ENCODE measurements at places on chromosomes 2 and 18. TPM values are rescaled to one million over a fixed set of nuclear protein-coding genes. Genes with fewer than 3 reads are reported as not detected.

GRCh38 chr18:5895299-5895875 is at the start of gene TMEM200C:
TMEM200C (minus strand) TSS chr18:5895522; CDS start chr18:5892063, 3,459 bp downstream.
- no peak for DNase-seq

- DNase-seq: no peak
Observed at GRCh38 chr2:30927465-30928075, 120.3 kb upstream of the CAPN13 start.

Gene PARD6G
- 1.9 TPM for total RNA-seq

DNA sequence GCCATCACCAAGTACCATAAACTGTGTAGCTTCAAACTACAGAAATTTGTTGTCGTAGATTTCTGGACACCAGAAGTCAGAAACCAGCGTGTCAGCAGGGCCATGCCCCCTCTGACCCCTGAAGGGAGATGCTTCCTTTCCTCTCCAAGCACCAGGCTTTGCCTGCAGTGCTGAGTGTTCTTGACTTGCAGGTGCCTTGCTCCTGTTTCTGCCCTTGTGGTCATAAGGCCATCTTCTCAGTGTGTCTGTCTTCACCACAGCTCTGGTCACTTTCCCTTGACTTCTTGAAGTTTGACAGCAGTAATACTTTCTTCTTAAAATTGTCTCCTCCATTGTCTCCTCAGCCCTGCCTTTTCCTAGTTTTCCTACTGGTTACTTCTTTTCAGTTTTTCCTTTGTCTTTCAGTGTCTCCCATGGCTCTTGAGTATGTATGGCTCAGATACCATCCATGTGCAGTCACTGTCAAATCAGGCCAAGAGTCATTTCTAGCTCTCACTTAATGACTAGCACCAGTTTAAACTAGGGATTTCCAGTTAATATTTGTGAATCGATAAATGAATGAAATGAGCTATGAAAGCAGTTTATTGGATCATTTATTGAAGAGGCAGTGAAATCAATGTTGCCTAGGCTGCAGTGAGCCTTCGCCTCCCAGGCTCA is 91.2 kb upstream of the RANBP2 start:
- no peak for DNase-seq

GRCh38 chr2:50820176-50820575 is 211.8 kb downstream of the NRXN1 start:
- no peak for DNase-seq

GRCh38 chr2:73290049-73290839 is 3.1 kb downstream of the EGR4 start:
- DNase-seq: no peak

Gene ASB3
- 11.4 TPM for total RNA-seq

- DNase-seq: no peak
Observed at GRCh38 chr2:238260883-238261282, 21.0 kb upstream of the HES6 start.

Gene STK39
- 13.6 TPM for total RNA-seq

GRCh38 chr18:40469851-40470250 is 1485.2 kb upstream of the PIK3C3 start:
- no peak for DNase-seq

GRCh38 chr18:32271672-32272208 is 81.9 kb downstream of the MEP1B start:
- no peak for DNase-seq

DNA sequence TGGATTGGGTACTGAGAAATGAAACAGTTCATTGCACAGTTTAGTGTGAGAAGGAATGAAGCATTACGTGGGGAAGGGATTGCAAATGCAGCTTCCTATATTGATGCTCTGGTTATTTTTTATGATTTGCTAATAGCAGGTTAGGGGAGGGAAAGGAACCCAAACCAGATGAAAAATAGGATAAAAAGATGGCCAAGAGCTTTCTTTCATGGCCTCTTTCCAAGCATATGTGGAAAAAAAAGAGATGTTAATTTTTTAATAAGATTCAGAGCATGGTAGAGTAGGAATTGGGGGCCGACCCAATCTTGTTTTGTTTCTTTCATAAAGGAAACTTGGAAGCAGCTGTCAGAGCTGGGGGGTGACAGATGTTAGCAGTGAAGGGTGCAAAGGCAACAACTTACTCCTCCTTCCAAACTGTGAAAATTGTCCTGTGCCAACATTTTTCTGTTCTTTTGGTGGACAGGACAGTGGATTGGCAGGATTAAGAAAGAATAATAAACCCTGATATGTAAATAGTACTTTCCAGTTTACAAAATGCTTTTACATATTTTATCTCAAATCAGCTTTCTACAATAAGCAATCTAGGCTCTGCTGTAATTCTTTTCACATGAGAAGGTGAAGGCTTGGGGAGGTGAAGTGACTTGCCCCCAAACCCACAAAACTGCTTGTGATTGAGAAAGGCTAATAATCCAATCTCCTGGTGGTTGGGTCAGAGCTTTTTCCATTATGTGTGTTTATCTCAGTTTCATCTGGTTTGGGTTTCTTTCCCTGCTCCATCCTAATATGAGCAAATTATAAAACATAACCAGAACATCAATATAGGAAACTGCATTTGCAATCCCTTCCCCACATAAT is 270.1 kb downstream of the ETAA1 start:
- no peak for DNase-seq

- DNase-seq: no peak
Observed at GRCh38 chr2:224655006-224655537, 61.1 kb downstream of the CCDC195 start.

Gene ATG4B
- 47.8 TPM for total RNA-seq

GRCh38 chr2:52710810-52711618 is 1056.6 kb upstream of the CHAC2 start:
- no peak for DNase-seq

Gene CLEC4F
- 0.16 TPM for total RNA-seq

- DNase-seq: no peak
Observed at GRCh38 chr2:120261387-120262006, 8.8 kb downstream of the RALB start.

DNA sequence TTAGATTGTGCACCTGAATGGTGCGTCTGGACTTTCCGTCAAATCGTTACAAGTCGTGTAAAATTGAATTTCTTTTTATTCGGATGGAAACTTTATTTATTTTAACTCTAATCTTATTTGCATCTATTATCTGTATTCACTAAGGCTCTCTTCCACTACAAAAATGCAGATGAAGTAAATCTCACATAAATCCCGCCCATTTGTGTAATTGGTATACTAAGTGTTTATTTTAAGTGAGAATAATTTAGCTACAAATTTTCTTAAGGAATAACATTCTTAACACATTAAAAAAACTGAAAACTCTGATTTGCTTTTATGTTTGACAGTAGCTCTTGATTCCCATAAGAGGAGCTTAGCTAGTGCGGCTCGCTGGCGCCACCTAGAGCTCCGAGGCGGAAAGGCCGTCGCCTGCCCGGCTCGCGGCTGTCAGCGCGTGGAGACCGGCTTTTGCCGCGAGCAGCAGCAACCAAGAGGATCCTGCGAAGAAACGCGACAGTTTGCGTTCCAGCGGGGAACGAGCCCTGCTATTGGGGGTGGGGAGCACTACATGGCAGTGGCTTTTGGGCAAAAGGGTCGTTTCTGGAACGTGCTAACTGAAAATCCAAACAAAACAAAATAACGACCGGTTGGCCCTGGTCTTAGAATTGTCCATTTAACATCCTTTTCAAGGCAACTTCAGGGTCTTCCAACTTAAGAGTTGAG is 6.7 kb downstream of the SP9 start:
- DNase-seq: peak; percentile 89

DNA sequence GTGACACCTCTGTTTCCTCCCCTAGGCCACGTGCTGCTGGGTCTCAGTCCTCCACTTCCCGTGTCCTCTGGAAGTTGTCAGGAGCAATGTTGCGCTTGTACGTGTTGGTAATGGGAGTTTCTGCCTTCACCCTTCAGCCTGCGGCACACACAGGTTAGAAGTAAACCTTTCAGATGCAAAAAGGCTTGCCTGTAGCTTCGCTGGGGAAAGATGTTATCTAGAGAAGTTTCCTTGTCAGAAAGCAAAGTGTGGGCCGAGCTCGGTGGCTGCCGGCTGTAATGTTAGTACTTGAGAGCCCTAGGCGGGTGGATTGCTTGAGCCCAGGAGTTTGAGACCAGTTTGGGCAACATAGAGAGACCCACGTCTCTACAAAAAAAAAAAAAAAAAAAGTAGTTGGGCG is 16.7 kb downstream of the IL1R2 start:
- DNase-seq: no peak

GRCh38 chr2:75099521-75099922 is 99.8 kb downstream of the TACR1 start:
- DNase-seq: no peak

Gene MXD1
- 4.7 TPM for total RNA-seq

GRCh38 chr2:35585972-35586371 is 769.6 kb upstream of the CRIM1 start:
- DNase-seq: no peak

DNA sequence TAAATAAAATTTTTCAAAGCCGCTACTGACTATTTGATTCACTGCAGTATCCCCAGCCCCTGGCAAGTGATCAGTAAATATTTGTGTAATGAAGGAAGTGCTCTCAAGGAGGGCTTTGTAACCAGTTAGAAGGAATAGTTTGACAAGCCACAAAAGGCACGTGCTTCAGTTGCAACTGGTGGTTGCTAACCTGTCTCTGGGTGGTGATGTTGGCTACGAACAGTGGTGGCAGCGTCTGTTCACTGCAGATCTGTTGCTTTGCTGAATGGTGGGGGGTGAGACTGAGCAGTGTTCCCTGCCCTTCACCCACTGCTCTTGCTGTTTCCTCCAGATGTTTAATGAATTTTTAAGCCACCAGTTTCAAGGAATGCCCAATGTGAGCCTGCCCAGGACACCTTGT is 73.9 kb upstream of the SIX2 start:
- DNase-seq: no peak

DNA sequence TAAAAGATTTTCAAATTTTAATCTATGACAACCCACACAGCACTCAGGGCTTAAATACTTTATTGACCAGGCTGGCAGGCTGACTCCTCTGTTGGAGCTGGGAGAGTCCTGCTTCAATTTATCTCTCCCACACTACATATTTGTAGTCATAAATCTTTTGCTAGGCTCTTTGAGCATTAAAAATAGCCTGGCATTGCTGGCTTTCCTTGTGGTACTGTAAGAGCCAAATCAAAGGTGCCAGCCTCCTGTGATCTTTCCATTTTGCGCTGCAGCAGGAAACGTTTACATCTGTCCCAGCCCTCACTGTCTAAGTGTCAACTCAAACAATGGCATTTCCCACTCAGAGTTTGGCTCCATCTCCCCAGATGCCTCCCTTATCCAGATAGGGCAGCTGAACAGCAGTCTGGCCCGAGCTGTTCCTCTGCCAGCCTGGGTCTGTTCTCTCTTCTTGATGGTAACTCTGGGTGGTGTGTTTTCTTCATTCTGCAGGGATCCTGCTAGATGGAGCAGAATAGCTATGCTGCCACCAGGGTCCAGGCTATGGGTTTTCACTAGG is 62.1 kb downstream of the LRRTM1 start:
- no peak for DNase-seq

- no peak for DNase-seq
Observed at GRCh38 chr2:136004965-136005364, 19.5 kb upstream of the DARS1 start.

DNA sequence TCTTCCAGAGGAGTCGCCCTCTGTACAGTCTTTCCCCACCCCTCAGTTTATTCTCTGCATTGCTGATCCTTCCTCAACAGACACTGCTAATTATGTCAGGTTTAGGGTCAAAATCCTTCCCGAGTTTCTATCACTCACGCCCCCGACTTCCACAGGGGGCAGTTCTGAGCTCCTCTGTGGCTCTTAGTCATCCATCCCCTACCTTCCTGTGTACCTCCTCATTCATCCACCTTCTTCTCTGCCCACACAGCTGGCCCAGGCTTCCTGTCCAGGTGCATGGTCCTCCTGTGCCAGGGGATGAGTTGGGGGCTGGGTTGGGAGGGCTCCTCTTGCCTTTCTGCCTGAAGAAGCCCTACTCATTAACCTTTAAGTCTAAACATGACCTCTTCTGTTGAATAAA is 202.9 kb downstream of the ARL4C start:
- DNase-seq: no peak

Gene MREG
- 0.35 TPM for total RNA-seq

Gene GAREM2
- 3.0 TPM for total RNA-seq

DNA sequence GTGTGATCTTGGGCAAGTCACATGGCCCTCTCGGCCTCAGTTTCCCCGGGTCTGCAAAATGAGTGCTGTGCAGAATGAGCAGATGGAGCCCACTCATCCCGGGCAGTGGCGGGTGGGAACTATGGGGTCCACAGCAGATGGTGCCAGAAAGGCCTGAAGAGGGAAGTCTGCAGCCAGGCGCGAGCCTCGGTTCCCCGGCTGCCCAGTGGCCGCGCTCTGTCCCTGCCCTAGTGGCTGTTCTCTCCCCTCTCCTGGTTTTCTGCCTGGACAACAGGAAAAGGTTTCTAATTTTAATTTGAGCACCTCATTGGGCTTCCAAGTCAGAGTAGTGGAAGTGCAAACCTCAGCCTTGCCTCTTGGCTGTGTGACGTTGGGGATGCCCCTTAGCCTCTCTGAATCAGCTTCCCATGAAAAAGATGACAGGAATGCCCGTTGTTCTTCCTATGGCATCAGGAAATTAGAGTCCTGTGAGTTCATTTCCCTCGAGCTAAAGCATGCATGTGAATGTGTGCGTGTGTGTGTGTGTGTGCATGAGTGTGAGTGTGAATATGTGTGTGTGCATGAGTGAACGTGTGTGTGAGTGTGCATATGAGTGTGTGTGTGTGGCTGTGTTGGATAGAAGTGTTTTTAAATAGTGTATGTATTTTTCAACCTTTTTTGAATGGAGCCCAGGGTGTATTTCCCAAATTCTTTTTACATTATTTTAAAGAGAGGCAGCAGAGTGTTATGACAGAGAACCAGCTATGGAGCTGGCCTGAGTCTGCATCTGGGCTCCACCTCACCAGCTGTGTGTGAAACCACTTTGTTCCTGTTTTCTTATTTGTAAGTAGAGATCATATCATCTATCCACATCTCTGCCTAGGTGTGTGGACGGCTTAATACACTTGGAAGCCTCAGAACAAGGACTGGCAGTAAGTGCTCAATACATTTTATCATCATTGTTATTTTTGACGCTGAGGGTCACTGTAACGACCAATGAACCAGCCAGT is 41.3 kb downstream of the RRM2 start:
- DNase-seq: no peak

Gene SERPINB12
- total RNA-seq: not detected

DNA sequence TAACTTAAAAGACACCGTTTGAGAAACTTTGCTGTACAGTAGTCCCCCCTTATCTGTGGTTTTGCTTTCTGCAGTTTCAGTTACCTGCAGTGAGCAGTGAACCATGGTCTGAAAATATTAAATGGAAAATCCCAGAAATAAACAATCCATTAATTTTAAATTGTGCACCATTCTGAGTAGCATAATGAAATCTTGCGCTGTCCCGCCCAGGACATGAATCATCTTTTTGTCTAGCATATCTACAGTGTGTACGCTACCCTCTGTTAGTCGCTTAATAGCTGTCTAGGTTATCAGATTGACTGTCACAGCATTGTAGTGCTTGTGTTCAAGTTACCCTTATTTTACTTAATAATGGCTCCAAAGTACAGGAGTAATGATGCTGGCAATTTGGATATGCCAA is 6.1 kb downstream of the ARPC2 start:
- DNase-seq: no peak
